ENCODE measurements at places on chromosomes 11 and 22.

DNA sequence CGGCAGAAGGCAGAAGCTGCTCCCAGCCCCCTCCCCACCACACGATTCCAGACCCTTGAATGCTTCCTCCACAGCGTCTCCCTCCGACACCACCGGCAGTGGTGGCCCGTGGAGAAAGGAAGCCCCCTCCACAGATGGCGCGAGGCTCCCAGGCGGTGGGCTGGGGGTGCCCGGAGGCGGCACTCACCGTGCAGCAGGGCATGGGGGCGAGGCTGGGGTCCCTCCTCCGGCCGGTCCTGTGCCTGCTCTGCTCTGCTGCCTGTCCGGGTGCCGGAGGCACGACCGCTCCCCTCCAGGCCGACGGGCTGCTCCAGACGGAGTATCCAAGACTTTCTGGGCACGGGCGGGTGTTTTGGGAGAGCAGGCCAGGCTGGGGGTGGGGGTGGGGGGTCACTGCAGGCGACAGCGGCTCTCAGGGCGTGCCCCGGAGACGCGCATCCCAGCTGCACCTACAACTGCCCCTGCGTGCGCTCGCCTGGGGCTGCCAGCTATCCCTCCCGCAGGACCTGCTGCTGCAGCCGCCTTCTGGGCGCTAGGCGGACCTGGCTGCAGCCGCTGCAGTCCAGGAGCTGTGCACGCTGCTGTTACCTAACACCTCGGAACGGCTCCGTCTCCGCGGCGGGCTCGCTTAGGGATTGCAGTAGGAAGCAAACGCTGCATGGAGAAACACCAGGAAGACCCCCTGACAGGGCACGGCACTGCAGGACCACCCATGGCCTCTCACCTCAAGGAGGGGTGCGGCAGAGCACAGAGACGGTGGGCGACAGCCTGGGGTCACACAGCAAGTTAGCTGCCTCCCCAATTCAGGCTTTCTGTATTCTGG lies 15.2 kb downstream of the MRGPRG start:
- DNase-seq: no peak

- DNase-seq: no peak
Measured at GRCh38 chr11:92413757-92414513, 189.3 kb downstream of the FAT3 start.

GRCh38 chr11:75583718-75584658 lies 21.9 kb downstream of the SERPINH1 start:
- DNase-seq: peak; percentile 59

GRCh38 chr22:32926600-32926999 lies 125.1 kb downstream of the TIMP3 start:
- no peak for DNase-seq

DNA sequence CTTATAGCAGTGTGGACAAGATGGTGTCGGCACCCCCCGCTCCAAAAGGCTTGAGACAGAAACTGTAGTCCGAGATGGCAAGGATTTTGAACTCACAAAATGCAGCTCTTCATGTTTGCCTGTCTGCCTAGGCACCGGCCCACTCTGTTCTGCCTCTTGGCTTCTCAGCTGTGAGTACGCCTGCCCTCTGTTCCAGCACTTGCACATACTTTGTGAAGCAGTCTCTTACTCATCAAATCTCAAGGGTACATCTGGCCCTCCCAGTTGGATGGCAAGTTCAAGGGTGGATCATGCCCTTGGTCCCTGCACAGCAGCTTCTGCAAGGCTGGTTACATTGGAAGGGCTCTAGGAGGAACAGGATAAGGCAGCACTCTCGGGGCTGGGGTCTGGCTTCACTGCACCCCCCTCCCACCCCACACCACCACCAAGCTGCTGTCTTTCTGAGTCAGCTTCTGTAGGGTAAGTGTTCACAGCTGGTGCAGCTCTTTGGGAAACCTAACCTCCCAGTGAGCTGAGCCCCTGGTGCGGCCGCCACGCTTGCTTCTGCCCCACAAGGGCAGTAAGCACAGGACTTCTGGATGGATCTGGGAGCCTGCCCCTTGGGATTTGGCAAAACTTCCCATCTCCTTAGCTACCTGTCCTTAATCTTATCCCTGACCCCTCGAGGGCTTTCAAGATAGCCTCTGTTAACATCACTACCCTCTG lies 37.2 kb downstream of the FAM83F start:
- no peak for DNase-seq

DNA sequence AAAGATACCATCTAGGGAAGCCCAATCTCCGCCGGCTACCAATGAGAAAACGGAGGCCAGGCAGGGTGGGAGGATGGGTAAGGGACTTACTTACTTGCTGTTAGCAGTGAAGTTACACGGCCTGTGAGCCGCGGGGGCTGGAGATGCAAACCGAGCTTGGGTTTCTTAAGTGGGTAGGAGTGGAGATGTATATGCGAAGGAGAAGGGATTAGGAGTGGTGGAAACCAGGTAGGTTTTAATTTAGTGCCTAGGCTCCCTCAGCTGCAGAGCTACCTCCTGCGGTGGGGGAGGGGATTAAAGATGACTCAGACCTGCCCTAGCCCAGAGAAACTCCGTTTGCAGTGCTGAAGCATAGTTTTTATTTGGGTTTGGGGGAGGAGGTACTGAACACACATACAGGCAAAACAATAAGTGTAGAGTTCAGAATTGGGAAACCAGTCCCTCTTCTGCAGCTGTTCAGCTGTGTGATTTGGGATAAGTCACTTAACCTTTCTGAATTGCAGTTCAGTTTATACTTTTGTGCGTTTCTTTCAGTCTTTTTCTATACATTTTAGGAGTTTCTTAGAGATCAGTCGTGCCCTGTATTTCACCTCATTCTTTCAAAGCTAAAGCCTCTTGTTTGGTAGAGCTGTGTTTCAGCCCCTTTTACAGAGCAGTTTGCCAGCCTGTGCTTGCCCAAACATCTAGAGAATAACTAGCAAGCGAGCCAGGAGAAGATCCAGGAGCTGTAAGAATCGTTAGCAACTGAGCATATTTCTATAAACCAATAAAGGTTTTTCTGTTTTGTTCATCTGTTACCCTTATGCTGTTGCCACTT lies 596 bp upstream of the TNRC6B start:
- DNase-seq: no peak

GRCh38 chr11:82864268-82864667 lies 36.0 kb downstream of the PRCP start:
- no peak for DNase-seq

- no peak for DNase-seq
Measured at GRCh38 chr11:21142007-21142406, 472.6 kb downstream of the NELL1 start.

DNA sequence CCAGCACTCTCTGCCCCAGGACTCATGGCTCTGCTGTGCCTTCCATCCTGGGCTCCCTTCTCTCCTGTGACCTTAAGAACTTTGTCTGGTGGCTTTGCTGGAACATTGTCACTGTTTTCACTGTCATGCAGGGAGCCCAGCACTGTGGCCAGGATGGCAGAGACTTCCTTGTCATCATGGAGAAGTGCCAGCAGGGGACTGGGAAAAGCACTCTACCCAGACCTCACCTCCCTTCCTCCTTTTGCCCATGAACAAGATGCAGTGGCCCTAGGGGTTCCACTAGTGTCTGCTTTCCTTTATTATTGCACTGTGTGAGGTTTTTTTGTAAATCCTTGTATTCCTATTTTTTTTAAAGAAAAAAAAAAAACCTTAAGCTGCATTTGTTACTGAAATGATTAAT lies 2.9 kb upstream of the TTC36 start:
- DNase-seq: no peak

- DNase-seq: no peak
Measured at GRCh38 chr11:1412377-1413095, 22.8 kb downstream of the BRSK2 start.

DNA sequence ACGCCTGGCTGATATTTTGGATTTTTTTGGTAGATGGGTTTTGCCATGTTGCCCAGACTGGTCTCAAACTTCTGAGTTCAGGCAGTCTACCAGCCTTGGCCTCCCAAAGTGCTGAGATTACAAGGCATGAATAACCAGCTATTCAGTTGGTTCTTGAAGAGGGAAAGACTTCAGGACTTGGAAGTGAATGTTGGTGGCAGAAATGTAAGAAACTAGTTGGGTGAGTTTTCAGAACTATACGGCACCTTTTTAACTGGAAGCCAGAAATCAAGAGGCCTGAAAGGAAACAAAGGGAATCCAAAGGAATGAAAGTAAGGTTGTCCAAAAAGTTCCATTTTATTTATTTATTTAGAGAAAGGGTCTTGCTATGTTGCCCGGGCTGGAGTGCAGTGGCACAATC lies 2.9 kb downstream of the POGLUT3 start:
- no peak for DNase-seq

DNA sequence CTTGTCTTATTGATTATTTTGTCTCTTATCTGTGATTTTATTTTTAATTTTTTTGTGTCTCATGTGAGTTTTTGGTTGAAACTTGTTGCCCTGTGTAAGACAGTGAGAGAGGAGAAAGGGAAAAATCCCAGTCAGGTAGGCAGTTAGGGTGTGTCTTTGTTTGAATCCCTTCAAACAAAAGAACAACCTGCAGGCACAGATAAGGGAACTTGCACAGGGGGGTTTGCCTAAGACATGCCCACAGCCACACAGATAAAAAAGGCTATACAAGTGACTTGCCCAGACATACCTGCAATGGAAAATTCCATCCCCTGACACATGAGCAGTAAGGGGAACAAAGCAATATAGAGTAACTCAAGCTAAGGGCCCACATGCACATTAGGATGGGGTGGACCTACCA lies 127.8 kb upstream of the PLET1 start:
- DNase-seq: no peak

DNA sequence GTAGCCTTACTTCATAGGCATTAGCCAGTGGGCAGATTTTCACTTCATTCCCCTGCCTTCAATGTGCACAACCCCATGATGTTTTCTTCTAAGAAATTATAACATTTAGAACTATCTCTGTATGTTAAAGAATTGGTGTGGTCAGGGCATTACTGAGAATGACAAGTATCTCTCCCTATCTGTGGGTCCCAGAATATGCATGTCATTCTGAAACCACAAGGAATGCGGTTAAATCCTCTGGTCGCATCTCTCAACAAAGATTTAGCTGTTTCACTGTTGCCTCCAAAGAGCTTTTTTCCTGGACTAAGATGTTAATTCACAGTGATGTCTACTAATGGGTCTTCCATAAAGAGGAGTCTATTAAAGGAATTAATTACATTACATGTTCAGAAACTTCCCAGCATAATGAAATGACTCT lies 62.7 kb downstream of the LIF start:
- no peak for DNase-seq

- no peak for DNase-seq
Measured at GRCh38 chr11:72245263-72245816, 1.4 kb upstream of the PHOX2A start.

GRCh38 chr11:14908214-14908880 lies 16.3 kb upstream of the CYP2R1 start:
- no peak for DNase-seq

DNA sequence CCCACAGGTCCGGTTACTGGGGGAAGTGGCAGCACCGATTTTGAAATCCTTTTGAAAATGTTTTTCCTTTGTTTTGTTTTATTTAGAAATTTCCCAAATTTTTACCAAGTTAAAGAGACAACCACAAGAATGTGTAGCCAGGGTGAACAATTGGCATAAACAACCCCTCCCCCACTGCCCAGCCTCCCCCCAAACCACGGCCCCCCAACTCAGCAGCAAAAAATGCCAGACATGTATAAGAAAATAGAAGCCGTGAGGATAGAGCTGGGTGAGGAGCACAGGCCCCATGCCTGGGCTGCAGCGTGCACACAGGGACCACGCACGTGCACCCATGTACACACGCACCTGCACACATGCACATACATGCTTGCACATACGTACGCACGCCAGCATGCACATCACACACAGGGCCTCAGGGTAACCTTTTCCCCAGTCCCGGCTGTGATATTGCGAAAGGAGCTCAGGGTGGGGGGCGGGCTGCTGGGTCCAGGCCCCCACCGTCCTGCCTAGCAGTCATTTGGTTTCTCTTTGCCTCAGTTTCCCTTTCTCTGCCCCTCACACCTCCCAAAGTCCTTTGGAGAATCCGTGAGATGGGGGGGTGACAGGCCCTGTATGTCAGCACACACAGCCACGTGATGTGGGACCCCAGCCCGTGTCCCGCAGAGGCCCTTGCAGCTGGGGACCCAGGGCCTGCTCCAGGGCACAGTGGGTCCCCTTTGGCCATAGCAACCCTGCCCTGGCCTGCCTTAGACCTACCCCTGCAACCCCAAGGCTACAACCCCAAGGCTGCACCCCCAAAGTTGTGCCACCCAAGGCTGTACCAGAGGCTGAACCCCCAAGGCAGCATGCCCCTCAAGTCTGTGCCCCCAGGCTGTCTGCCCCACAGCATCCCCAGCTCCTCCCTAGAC lies 42.9 kb downstream of the IGF2 start:
- no peak for DNase-seq

GRCh38 chr11:126268361-126268707 lies 361 bp downstream of the SRPRA start:
- DNase-seq: no peak

DNA sequence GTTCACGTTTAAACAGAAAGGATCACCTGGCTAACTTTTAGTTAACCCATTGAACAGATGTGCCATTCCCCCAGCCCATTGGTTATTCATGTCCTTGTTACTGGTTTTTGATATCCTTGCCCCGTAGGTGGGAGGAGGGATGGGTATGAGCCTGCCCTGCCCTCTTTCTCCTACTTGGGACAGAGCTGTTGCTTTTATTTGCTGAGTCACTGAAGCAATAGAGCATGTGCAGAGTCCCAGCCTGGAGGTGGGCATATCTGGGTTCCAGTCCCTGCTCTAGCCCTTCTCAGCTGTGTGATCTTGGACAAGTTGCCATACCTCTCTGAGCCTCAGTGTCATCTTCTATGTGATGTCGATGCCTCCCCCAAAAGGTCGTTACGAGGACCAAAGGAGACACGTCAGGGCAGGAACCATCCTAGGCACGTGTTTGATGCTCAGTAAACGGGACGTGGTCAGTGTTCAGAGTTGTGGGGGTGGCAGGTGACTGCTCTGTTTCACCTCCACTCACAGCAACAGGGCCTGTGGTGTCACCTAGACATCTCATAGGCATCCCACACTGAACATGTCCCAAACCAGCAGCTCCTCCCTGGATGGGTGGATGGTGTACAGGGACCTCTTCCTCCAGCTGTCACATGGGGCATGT lies 61.0 kb downstream of the BMAL1 start:
- DNase-seq: no peak

GRCh38 chr11:117328375-117329010 lies 839 bp downstream of the CEP164 start:
- DNase-seq: no peak

DNA sequence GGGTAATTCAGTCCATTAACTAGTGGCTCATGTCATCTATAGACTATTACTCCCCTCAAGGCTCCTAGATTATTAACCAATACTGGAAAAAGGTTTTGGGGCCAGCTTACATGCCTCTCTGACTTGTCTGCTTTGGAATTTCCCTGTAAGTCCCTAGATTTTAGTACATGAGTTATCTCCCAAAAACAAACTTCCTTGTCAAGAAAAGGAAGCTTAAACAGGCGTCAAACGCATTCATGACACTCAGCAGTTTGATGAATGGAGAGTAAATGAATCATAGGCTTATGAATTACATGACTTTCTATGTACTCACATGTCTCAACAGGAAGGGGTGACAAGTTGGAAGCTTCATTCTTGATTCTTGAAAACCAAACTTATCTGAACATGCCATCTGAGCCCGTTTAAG lies 70.8 kb downstream of the BLID start:
- no peak for DNase-seq
